Activated CD8-positive, alpha-beta memory T cell treated with anti-CD3 and anti-CD28 coated beads for 24 hours (primary cell): ENCODE measurements at places on chromosomes 2 and 18.

DNA sequence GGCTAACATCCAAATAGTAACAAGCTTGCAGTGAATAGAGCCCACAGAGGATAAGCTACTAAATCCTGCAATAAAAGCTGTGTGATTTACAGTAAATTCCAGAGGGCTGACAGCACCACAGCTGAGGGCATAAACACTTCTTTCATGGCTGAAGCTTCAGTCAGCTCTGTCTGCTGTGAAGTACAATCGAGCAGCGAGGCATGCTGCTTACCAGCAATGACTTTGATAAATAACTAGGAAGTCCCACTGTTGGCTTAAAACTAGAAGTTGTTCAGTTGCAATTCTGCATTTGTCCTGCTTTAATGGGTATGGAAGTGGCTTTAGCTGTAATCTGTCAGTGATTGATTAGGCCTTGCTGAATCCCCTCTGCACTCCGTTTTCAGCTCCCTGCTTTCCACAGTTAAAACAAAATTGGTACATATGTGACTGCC is 65.2 kb upstream of the FIGN start:
- no peak for DNase-seq

- no peak for DNase-seq
Measured at GRCh38 chr2:48479915-48480314, 50.0 kb upstream of the STON1 start.

DNA sequence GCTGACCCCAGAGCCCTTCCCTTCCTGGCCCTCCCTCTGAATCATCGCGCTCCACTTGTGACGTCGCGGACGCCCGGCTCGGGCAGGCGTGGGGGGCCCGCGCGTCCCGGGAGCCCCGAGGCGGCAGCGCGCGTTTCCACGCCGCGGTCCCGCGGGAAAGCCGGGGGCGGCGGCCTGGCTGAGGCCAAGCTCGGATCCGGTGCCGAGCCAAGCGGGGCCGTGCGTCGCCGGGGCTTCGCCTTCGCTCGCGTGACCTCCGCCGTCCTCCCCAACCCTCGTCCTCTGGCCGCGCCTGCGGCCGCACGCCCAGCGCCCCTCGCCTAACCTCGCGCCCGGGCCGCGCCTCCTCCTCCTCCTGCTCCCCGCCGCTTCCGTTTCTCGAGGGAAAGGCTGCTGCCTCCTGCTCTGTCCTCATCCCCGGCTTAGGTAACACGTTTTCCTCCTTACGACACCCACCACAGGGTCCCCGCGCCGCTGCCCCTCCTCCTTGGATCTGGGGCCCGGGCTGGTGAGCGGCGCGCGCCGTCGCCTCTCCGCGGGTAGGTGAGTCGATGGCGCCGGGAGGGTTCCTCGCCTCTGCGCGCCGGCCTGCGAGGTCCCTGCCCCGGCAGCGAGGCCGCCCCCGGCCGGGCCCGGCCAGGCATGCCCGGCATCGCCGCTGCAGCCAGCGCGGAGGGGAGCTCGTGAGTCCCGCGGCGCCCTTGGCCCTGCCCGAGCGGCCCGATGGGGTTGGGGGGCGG is at the start of gene INPP1:
Gene INPP1, plus strand, starts transcription at position 54 of the 740 bp plus-strand sequence. CDS start 16,514 bp downstream, outside the sequence.
- peak; percentile 82 for DNase-seq

DNA sequence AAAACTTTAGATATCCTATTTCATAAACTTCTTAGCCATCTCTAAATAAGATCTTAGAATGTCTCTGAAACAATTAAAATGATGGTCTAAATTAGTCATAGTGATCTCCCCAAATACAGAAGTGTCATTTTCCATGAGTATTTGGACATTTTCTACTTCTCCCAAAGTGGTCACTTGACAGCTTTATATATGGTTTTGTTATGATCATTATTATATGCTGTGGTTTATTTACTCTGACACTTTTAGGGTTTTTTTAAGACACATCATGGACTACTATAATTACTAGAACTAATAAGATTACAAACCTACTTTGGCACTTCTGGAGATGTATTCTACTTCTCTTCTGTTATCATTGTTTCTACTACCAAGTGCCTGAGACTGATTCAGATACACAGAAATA is 47.1 kb downstream of the SLC25A12 start:
- no peak for DNase-seq

DNA sequence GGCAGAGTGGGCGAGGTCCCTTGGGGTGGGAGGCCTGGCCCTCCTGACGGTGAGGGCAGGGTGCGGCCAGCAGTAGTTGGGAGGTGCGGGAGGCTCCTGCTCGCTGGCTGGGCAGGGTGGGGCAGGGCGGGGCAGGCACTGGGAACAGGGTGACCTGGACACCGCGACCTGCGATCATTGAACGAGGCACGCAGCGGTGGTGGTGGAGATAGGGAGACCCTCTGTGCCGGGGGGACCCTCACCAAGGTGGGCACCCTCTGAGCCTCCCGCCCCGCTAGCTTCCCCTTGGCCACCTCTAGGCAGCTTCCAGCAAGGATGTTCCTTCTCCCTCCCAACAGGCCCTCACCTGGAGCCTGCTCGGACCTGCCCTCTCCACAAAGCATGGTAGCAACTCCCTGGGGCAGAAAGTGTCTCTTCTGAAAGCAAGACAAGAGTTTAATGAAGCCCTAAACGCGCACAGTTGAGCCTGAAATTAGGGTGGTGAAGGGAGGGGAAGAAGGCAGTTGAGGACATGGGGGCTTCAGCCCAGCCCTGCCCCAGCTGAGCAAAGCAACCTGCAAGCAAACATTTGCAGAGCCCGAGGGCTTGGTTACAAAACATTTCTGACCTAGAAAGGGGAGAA is 15.4 kb upstream of the FOSL2 start:
- no peak for DNase-seq

- no peak for DNase-seq
Measured at GRCh38 chr2:218605432-218605831, 2.3 kb upstream of the PLCD4 start.

- DNase-seq: peak; percentile 90
Measured at GRCh38 chr2:73985308-73986084, 786 bp downstream of the TET3 start.

- peak; percentile 58 for DNase-seq
Measured at GRCh38 chr2:75560768-75561565, at the start of gene EVA1A. TSS of gene EVA1A (minus strand) at chr2:75560939. CDS start at chr2:75518140, 42,799 bp downstream.

DNA sequence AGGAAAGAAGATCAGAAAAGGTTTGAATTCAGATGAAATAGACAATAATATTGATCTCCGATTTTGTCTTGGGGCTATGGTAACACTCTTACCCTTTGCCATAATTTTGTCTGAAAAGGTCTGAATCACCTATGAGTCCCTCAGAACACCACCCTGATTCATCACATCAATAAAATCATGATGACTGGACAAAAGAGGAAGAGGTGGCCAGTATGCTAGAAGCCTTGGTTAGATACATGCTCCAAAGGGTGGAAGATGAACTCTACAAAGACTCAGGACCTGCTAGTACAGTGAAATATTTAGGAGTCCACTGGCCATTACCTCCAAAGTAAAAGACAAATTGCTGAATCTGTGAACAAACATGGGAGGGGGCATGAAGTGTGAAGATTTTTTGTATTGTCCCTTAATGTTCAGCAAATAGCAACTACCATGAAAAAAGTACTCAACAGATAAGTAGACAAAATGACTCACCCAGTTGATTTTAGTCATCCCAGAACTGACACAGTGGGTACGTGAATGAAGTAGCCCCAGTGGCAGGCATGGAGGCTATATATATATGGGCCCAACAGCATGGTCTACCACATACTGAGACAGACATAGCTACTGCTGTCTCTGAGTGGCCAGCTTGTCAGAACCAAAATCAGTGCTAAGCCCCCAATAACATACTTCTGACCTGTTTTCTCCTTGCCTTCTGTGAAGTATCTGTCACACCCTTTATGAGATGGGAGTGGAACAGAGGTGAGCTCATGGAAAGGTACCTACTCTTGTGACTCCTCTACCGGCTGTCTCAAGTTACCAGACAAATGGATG is 36.5 kb upstream of the GLS start:
- DNase-seq: peak; percentile 73

DNA sequence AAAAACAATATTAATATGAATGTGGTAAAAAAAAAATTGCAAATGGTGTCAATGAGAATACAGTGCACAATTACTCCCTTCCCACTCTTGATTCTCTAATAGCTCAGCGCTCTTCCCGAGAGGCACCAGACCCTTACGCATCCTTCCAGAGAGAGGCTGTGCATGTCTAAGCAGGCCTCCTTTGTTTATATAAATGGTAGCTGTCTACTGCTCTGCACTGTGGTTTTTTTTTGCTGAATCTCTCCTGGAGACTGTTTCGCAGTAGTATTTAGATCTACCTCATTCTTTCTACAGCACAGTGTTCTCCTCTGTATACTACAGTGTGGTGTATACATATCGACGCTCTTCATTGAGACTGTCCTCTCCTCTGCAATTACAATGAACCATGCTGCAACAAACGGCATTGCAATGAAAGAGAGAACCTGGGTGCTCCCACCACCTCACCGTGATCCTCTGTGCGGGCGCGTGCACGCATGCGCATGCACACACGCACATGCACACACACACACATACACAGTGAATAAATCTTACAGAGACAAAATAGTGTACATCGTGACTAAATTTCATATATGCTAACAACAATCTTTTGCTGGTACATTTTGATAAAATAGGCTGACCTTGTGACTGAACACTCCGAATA is 19.4 kb downstream of the SEPTIN10 start:
- no peak for DNase-seq

DNA sequence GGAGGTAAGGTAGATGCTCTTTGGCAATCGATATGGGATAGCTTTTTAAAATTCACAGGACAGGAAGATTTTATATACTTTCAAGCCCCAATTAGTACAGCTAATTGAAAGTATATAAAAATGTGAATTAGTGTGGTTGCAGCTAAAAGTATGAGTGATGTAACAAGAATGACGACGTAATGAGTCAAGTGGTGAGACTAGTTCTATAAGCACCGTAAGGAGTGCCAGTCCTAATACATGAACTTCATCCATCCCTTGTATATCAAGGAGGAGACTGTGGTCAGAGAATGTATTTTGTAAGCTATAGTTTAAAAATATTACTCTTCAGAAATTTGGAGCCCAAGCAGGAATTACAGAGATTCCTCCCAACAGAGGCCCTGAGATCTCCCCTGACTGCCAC is 25.8 kb downstream of the DNAJC27 start:
- DNase-seq: no peak

- DNase-seq: no peak
Measured at GRCh38 chr18:48340560-48340959, 68.6 kb downstream of the ZBTB7C start.

DNA sequence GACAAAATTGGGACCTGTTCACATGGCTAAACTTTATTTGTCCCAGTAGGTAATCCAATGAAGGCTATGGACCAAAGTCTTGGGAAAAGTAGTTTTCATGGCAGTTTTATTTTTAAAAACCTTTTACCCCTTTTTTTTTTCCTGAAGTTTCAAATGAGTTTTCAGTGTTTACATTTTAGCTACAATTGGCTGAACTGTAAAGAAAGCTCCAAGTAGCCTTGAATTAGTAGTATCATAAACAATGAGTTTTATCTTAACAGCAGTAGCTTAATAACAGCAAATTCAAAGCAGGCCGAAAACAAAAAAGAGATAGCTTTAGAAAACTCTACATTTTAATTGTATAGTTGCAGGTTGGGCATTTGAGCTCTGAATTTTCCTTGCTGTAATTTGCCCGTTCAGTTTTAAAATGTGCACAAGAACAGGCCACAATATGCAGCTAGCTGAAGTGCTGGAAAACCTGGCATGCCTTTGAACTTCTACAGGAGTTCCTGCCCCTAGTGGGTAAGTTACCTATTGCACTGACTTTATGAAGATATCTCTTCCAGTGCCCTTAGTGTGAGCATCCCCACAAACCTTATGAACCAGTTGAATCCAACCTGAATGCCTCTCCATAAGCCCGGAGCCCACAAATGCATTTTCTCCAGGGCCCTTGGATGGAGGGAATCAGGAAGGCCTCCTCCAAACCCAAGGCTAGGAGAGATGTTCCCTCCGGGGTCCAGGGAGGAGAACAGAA is 106.7 kb downstream of the XRCC5 start:
- DNase-seq: no peak

- DNase-seq: no peak
Measured at GRCh38 chr2:237961637-237962036, 5.2 kb upstream of the UBE2F start.

DNA sequence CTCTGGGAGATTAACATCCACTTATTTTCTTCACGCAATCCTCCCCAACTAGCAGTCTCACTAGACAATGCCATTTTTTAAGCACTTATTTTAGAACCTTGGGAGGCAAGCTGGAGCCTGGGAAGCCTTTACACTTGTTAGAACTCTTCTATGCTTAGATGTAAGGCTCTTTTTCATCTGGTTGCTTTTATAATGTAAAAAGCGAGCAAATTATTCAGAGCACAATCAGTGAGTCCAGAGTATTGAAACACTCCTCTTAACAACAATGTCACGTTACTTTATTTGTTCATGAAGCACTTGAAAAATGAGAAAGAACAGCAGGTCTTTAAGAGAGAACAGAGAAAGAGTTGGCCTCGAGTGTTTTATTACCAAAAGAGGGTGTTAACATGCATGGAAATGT is 84.1 kb upstream of the SLC8A1 start:
- no peak for DNase-seq

GRCh38 chr2:61620244-61621159 is 82.3 kb upstream of the XPO1 start:
- DNase-seq: no peak

DNA sequence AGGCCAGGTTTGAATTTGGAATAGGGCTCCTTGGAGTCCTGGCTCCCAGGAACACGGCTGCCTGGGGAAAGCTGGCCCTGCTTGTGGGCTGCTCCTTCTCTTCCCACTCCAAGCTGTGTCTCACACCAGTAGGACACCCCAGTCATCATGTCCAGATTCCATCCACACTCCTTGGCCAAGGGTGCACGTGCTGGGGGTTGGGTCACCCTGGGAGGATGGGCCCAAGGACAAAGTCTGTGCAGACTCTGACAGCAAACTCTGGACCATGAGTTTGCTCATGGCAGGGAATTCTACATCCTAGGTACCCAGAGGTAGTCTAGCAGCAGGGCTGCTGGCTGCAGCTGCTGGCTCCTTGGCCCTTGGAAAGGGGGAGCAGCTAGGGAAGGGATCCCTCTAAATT is 102.4 kb upstream of the EPAS1 start:
- no peak for DNase-seq
